ENCODE measurements at places on chromosomes 2 and 18.
A peak's percentile ranks its signal among the peaks of the same experiment; 100 is the strongest.

GRCh38 chr2:130871843-130872740, 35.4 kb downstream of the ARHGEF4 start:
- peak; percentile 97 for DNase-seq

- DNase-seq: no peak
These were observed 84.1 kb downstream of the GALNT14 start for GRCh38 chr2:31053929-31054782.

DNA sequence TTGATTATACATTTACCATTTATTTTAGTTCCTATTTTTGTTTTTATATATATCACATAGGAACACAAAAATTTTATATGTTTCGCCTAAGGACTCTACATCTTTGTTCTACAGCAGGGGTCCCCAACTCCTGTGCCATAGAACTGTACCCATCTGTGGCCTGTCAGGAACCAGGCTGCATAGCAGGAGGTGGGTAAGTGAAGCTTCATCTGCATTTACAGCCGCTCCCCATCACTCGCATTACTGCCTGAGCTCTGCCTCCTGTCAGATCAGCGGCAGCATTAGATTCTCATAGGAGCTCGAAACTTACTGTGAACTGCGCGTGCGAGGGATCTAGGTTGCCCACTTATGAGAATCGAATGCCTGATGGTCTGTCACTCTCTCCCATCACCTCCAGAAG, 25.3 kb downstream of the TRAK2 start:
- DNase-seq: no peak

GRCh38 chr2:130261970-130262760, 63.9 kb upstream of the TUBA3E start:
- no peak for DNase-seq

DNA sequence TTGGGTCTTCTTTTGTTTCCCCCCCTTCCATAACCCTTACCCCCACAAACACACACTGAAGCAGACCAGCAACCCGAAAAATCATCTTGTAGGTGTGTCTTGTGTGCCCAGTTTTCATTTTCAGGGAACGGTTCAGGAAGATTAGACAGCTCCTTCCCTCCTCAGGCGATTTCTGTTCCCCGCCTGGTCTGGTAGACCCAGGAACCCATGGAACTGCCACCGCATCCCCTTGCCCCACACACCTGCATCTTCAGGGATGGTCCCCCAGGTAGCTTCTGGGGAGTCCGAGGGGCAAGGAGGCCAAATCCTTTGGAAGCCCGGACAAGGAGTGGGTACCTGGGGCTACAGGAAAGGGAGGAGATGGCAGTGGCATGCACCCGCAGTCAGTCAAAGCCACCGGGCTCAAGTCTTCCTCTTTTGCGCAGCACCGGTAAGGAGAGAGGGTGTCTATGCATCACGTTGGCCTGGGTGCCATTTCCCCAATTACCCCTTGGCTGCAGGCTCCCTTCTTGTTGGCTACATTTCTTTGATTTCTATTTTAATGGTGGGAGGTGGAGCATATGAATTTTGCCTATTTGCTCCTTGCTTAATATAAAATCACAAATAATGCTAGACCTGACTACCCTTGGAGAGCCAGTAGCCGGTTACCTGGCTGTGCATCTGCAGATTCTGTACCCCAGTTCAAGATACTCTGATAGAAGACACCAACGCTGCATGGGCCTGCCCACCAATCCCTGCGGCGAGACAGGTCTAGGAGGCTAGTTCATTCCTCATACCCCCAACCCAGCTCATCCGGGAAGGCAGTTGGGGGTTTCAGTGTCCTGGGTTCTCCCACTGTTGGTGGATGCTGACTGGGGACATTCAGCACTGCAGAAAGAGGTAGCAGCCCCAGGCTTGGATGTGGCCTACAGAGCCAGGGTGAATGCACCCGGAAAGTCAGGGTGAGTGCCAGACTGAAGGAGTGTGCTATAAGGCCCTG, 30.0 kb upstream of the ATP6V1B1 start:
- no peak for DNase-seq

DNA sequence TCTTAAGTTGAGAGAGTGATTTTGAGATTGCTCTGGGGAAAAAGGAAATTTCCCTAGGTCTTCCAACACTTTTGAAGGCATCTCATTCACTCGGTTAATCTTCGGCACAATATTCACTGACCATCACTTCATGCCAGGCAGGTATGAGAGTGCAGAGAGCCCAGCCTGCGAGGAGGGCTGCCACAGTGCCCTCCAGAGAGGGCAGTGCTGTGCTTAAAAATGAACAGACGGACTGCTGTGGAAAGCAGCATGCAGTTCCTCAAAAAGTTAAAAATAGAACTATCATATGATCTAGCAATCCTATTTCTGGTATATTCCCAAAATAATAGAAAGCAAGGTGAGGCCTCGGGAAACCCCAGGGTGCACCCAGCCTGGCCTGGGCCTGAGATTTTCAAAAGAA, 374.9 kb upstream of the RAB6C start:
- no peak for DNase-seq

DNA sequence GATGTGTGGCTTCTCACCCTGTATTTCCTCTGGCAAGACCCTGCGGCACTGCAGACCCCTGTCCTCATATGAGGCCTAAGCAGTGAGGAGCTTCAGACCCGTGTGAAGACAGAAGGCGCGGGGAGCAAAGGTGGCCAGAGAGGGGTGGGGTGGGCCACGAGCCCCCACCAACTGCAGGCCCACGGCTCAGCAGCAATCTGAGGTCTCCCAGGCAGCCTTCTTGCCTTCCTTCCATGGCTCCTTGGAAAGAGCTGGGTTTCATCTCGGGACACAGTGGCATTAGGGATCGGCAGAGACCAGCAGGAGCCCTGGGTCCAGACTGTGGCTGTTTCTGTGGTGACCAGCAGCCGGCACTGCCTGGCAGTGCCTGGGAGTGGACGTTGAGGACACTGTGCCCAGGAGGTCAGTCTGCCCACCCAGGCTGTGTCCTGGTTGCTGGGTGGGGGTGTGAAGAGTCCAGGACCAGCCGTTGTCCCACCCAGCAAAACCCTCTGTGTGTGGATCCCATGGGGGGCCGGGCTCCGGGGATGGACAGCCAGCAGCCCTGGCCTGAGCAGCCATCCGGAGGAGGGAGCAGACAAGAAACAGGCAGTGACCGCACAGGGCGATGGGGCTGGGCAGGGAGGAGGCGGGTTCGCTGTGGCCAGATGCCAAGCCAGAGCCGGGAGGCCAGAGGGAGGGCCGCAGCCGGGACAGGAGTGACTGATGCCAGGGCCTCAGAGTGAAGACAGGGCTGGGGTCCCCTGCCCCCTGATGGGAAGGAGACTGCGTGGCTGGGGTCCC, 73.8 kb downstream of the RRM2 start:
- DNase-seq: no peak

DNA sequence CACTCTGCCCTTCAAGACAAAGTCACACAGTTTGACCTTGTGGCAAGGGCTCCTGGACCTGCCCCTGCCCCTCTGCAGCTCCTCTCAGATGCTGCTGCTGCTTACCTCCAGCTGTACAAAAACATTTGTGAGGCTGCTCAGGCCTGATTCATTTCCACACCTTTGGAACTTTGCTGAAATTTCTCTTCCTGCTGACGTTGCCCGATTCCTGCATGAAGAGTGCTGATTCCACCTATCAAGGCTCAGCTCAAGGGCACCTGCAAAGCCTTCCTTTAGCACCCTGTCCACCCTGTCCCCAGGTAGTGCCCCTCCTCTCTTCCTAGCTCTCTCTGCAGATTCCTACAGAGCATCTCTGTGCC, 738.3 kb upstream of the HS6ST1 start:
- DNase-seq: no peak

- DNase-seq: peak; percentile 60
These were observed 71.6 kb upstream of the CHRNA1 start for GRCh38 chr2:174835797-174836255.

DNA sequence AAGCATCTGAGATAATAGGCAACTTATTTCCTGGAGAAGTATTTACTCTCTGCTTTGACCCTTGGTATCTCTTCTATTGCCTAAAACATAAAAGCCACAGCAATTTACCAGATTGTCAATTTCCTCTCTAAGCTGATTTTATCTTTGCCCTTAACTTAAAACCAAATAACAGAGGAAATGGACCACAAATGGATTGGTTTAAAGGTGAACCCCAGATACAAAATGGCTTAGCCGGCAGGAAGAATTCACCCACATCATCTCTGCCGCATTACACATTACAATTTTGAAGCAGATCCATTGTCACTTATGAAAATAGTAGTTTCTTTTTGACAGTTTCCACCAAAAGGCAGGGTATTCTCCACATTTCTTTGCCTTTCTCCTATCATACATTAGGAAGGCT, 585.8 kb upstream of the CHAC2 start:
- DNase-seq: no peak
